ENCODE measurements at places on chromosomes 2 and 18.
A peak's percentile ranks its signal among the peaks of the same experiment; 100 is the strongest.

- DNase-seq = no peak
Measured at GRCh38 chr2:216546641-216547403, 48.2 kb downstream of the RPL37A start.

DNA sequence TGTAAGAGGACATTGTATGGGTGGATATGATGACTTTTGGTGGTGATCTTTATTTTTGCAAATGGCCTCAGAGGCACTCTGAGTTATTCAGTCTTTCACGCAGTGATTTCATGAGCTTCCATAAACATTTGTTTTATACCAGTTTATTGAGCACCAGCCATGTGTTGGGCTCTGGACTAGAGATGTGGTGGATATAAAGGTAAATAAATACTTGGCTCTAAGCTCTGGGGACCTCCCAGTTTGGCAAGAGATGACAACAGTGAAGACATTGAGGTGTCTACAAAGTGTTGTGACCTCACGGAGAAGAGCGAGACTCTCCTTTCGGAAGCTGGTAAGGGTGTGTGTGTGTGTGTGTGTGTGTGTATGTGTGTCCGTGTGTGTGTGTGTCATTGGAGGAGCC, 146.4 kb downstream of the TANC1 start:
- DNase-seq = no peak

- no peak for DNase-seq
Measured at GRCh38 chr2:7627583-7627982, 710.4 kb downstream of the RNF144A start.

GRCh38 chr2:13537771-13538349, 821.1 kb downstream of the TRIB2 start:
- DNase-seq = no peak

GRCh38 chr18:48303883-48304282, 105.3 kb downstream of the ZBTB7C start:
- no peak for DNase-seq

GRCh38 chr2:124213977-124214587, 189.0 kb downstream of the CNTNAP5 start:
- no peak for DNase-seq

- DNase-seq = no peak
Measured at GRCh38 chr2:197328461-197328860, 17.9 kb upstream of the ANKRD44 start.

DNA sequence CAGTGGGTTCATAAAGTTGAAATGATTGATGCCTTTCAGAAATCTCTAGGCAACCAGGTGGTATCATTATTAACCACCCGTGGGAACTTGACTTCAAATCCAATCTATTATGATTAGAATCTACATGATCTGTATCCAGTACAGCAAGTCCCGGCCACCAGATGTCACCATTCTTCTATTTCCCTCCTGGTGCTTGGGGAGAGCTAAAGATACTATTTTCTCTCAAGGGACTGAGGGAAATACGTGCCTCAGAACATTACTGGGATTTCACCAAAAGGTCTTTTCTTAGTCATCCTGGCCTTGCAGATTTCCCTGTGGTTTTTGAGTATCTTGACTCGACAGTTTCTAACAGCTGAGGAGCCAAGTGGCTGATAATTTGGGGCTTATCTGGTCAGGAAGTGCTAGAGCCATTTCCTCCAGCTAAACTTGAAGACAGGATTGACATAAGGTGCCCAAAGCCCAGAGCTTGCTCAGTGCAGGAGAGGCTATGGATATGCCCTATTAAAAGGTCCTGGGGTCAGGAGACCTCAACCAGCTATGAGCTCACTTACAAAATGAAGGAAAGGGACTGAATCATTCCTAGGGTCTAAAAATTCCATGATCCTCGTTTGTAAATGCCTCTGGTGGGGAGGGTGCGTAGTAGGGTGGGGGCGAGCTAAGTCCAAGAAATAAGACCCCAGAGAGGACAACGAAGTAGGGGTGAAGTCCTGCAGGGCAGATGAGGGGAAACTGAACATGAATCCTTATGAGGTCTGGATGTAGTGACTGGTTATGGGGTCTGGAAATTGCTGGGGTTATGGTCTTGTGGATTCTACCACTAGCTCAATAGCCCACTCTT, 135.4 kb upstream of the MGAT5 start:
- DNase-seq = peak; percentile 35

DNA sequence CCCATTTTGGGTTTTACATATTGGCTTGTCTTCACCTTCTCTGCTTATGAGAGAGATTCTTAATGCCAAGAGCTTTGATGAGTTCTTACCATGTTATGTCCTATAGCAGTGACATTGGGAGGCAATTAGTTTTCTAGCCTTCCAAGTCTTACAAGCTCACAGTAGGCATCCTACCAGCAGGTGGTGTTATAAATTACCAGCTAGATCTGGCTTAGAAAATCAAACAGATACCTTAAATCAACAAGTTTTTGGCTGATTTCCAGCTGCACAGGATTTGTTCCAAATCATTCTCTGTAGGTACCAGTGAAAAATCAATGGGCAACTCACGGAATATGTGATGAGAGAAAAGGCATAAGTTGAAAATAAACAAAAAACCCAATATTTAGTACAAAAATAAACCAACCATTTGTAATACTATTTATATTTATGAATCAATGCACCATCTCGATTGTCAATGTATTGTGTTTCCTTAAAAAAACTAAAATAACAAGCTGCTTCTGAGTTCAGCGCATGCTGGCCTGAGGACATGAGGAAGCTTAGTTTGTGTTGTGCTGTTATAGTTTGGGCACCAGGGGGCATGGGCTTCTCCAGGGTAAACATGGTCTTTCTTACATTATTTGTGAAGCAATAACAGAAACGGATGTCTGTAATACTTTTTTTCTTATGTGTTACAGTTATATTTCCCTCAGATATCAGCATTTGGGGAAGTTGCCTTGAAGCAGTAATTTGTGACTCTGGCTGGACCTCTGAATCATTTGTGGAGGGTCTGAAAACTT, 34.1 kb upstream of the NXPH2 start:
- DNase-seq = no peak

- DNase-seq = no peak
Measured at GRCh38 chr2:75289771-75290170, 90.5 kb upstream of the TACR1 start.

- DNase-seq = no peak
Measured at GRCh38 chr2:41719756-41720155, 328.1 kb upstream of the PKDCC start.

DNA sequence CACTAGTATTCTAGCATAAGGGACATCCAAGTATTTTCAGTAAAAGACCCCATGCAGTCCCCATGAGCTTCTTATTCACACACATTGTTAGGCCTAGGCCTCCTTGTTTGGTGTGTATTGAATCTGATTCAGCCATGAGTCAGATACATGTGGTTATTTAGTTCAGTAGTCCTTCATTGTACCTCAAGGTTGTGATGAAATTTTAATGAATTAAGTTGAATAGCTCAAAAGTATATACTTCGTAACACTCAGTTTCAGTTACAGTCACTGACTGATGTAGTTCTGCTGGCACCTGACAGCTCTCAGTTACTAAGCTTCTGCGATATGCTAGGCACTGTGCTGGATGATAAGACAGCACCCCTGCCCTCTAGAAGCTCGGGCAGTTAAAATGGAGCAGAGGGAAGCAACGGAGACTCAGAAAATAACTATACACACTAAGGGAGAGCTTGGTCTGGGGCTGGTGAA, 86.4 kb downstream of the XRCC5 start:
- no peak for DNase-seq

- no peak for DNase-seq
Measured at GRCh38 chr18:48065601-48065995, 135.1 kb upstream of the SMAD2 start.

- DNase-seq = no peak
Measured at GRCh38 chr18:64180171-64180570, 31.3 kb upstream of the LINC00305 start.

DNA sequence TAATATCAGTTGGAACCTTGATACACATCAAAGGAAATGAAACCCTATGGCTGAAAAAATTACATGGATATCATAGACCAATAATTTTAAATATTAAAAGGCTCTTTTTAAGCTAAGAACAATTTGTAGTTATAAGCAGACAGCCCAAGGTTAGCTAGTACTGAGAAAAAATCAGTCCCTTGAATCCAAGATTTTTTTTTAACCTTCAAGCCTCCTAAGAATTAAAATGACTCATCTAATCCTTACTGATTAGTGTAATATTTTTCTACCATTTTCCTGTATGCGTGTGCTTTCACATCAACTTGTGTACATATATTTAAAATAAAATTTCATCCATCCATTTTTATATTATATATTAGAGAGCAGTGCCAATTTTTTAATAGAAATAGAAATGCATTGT, 1004.9 kb upstream of the ZEB2 start:
- DNase-seq = no peak

DNA sequence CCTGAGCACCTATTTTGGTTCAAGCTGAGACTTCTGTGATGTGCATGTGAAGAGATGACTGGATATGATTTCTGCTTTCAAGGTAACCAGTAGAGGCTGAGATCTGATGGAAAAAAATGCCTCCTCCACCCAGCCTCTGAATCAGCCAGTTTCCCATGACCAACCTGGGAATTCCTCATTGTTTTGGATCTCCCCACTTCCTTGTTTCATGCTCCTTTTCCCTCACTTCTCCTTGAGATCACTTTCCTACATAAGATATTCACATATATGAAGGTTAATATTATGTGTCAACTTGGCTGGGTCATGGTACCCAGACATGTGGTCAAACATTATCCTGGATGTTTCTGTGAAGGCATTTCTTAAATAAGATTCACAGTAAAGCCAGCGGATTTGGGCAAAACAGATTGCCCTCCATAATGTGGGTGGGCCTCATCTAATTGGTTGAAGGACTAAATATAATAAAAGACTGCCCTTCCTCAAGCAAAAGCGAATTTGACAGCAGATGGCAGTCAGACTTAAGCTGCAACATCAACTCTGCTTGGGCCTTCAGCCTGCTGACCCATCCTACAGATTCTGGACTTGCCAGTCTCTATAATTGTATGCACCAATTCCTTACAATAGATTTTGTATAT, 379.4 kb downstream of the TNS1 start:
- DNase-seq = no peak

DNA sequence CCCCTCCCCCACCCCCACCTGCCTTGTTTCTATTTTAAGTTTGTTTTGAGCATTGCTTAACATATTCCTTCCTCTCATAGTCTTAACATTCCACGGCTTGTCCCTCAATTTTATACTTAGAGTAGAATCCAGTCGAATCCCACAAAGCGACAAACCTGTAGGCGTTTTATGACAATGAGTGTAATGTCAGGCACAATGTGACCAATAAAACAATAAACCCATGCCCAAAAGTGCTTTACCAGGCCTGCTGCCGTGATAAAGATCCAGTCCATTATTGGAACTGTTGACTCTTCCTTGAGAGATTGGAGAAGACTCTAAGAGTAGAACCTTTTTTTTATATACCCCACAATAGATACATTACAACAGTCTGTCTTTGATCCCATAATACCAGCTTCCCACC, 6.2 kb upstream of the MRO start:
- no peak for DNase-seq

DNA sequence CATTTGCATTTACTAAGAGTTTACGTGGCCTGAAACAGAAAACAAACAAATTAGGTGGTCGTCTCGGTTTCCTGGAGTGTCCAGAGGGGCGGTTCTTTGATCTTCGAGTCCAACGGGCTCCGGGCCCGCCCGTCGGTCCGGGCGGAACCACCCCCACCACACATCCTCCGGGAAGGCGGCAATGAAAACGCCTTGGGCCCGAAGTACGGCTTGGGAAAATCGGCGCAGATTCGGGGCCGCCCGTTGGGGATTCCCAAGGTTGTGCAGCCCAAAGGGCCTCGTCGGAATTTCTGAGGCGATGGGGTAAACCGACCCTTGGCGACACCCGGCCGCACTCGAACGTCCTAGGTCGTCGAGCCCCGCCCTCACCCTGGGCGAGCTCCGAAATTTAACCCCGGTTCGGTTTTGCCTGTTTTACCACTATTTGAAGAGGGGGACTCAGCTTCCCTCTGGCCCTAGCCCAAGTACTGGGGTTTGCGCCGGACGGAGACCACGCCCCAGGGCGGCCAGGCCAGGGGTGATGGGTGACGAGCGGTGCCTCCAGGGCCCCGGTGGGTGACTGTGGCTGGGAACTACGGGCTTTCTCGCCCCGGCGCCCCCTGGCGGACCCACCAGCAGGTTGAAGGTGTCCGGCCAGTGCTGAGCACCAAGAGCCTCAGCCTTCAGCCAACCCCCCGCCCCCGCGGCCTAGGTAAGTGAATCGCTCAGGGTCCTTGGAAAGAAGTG, 1.9 kb upstream of the CFAP53 start:
- peak; percentile 62 for DNase-seq

- no peak for DNase-seq
Measured at GRCh38 chr2:176128982-176129796, at the start of gene HOXD8. TSS of gene HOXD8 (plus strand) at chr2:176129705. CDS start at chr2:176130367, 662 bp downstream.

- DNase-seq = no peak
Measured at GRCh38 chr2:118645876-118646275, 201.6 kb downstream of the EN1 start.

- no peak for DNase-seq
Measured at GRCh38 chr2:81290846-81291245, 986.3 kb upstream of the LRRTM1 start.

DNA sequence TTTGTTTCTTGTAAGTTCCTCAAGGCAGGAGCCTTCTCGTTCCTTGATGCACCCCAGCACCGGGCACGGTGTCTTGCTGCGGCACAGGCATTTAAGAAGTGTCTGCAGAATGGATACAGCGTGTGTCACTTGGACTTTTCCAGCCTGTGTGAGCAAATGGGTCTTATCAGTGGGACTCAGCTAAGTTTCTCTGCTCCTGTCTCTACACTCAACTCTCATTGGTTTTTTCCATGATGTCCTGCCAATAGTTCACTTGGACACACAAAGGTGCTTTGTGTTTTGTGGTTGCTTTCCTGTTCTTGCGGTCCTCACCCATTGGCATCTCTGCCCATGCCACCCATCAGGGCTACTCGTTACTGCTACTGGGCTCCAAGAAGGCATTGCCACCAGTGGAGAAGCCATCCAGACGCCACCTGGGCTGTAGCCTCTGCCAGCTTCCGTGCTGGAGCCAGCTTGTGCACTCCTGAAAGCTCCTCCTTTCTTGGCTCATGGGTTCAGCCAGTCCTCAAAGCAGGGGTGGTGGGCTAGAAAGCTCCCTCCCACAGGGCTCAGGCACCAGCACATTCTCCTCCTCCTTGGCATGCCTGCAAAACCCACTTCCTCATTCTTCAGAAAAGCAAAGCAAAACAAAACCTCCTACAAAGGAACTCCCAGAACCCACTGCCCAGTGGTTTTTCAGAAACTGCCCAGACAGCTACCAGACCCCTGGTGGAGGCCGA, 41.4 kb downstream of the IL1R2 start:
- no peak for DNase-seq

- no peak for DNase-seq
Measured at GRCh38 chr2:116915673-116916072, 898.8 kb upstream of the DDX18 start.

GRCh38 chr2:151771599-151772358, 37.5 kb upstream of the NEB start:
- no peak for DNase-seq
